ENCODE measurements at places on chromosomes 7 and 10. TPM values are rescaled to one million over a fixed set of nuclear protein-coding genes. Genes with fewer than 3 reads are reported as not detected.

NUTM2D gene
- 0.82 TPM for total RNA-seq

GARIN1A gene
- 0.53 TPM for total RNA-seq

RNF148 gene
- total RNA-seq: 0.45 TPM

PPP1R17 gene
- total RNA-seq: not detected

C10orf62 gene
- 0.08 TPM for total RNA-seq

SUN3 gene
- total RNA-seq: not detected

TRUB1 gene
- 12.1 TPM for total RNA-seq

C7orf33 gene
- not detected for total RNA-seq

PDE6C gene
- total RNA-seq: not detected

FAM237B gene
- not detected for total RNA-seq

SCART1 gene
- 2.7 TPM for total RNA-seq

All from smooth muscle cell of the coronary artery (primary cell).